ENCODE measurements at places on chromosomes 12 and 14.
A peak's percentile ranks its signal among the peaks of the same experiment; 100 is the strongest.

DNA sequence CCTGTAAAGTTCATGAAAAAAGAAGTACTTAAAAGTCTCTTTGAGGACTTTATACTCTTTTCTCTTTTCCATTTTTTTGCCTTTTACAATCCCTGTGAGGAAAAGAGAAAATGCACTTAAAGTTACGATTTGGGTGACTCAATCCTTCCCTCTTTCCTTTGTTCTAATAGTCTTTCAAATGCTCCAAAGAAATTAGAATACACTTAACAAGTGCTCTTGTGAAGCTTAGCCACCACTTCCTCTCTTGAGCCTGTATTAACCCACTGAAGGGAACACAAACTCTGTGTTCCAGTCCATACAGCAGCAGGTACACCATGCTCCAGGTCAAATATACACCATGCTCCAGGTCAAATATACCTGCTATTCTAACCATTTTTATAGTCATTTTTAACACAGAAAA, 581.1 kb upstream of the MGAT4C start:
- DNase-seq: no peak

DNA sequence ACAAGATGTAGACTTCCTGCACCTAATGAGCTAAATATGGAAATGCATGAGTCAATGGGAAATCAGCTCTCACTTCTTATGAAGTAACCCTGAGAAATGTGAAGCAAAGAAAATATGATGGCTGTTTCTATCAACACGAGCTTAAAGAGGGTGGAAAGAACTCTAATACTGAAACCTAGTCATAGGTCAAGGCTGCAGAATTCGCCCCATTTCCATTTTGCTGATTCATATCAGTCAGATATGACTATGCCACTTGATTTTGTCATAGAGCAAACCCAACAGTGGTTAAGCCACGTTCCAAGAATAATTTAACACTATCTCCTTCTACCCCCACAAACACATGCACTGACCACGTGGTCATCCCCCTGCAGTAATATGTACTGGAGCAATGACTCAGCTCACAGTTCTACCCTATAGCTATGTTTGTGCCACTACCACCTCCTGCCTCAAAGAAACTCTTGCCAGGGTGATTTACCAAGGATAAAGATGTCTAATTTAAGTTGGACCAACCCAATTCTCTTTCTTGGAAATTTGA, 157.5 kb downstream of the TMTC3 start:
- peak; percentile 46 for DNase-seq

- DNase-seq: no peak
These were observed 148.7 kb downstream of the DICER1 start for GRCh38 chr14:95008445-95009217.

GRCh38 chr12:100399095-100399494, 42.2 kb downstream of the SLC17A8 start:
- DNase-seq: no peak

GRCh38 chr12:57629897-57630471, 3.0 kb downstream of the B4GALNT1 start:
- DNase-seq: no peak

DNA sequence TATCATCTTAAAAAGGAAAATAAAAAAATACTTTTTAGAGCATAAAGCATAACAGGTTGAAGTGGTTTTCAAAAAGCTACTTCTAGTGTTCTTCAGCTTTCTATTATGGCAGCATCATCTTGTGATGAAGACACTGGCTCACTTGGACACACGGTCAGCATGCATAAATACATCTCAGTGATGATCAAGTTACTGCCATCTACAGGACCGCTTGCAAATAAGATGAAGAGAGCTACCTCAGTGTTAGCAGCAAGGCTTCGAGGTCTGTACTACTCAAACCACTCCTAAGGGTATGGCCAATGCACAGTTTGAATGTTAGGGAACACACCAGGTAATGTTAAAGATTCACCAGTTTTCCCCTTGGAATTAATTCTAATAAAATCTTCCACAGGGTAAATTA, 58.8 kb downstream of the GALC start:
- DNase-seq: no peak

GRCh38 chr14:95136631-95137030, 20.7 kb downstream of the DICER1 start:
- DNase-seq: no peak

DNA sequence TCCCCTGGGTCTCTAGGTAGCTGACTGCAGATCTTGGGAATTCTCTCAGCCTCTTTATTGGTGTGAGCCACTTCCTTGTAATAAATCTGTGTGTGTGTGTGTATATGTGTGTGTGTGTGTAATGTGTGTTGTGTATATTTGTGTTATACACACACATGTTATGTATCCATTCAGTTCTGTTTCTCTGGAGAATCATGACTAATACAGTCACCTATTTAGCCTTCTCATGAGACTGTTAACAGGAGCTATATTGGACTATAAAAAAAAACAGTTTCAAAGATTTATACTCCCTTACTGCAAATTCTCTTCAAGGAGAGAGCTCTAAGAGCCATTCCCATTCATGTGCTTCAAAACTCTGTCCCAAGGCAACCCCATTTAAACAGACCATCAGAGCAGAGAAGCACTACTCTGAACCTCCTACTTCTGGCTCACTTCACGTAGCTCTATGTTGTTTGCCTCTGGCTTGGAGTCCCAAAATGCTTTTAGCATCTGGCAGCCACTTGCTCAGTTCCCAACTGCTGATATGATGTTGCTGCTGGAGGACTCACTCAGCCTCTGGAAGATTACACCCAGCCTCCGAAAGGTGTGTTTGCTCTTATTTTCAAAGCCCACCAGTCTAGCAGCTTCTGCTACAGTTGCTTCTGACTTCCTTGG, 48.7 kb upstream of the KITLG start:
- no peak for DNase-seq

- no peak for DNase-seq
These were observed 38.3 kb upstream of the LDHB start for GRCh38 chr12:21695986-21696385.

DNA sequence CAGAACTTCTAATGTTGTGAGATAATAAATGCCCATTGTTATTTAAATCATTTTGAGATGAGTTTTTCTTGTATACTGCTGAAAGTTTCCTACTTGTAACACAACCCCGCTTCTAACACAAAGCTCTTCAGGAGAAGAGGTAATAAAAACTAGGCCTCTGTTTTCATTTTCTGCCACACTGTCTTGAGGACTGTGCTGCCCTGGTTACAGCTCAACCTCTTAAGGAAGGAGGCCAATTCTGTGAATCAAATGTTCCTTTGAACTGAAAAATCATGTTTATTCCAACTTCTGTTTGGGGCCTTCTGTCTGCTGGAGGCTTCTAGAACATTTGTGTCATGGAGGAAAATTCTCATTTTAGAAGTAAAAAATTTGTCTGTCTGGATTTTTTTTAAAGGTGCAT, 100.3 kb downstream of the LRIG3 start:
- DNase-seq: no peak

DNA sequence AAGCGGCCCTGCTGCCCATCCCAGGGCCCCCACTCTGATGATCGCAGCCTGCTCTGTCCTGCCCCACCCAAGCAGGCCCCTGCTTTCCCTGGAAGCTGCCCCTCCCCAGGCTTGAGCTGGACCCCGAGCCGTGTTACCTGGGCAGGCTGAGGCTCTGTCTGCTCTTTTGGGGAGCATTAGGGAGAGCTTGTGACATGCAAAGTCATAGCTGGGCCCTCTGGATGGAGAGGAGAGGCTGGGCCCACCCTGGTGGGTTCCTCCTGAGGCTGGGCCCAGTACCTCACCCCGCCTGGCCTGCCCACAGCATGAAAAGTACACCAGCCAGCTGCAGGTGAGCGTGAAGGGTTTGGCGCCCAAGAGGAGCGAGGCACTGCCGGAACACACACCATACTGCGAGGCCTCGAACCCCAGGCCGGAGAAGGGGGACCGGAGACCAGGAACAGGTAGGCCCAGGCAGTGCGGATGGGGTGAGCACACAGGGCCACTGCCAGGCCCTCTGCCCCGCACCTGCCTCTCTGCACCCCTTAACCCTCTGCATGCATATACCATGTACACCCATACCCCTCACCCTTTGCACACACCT, 15.0 kb downstream of the CEP170B start:
- no peak for DNase-seq

DNA sequence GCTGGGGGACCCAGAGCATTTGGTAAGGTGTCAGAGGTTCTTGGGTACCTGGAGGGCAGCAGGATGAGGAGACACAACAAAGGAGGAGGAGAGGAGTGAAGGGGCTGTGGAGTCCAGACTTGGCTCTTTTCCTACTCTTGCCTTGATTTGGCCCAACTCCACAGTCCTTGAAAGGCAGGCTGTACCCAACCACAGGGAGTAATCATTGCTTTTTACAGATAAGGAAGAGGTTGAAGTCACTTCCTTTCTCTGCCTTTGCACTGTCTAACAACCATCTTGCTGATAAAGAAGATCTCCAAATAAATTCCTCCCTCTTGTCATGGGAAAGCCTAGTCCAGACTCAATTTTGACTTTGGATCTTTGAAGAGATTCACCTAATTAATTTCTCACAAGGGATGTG, 226.8 kb upstream of the HMGA2 start:
- no peak for DNase-seq

DNA sequence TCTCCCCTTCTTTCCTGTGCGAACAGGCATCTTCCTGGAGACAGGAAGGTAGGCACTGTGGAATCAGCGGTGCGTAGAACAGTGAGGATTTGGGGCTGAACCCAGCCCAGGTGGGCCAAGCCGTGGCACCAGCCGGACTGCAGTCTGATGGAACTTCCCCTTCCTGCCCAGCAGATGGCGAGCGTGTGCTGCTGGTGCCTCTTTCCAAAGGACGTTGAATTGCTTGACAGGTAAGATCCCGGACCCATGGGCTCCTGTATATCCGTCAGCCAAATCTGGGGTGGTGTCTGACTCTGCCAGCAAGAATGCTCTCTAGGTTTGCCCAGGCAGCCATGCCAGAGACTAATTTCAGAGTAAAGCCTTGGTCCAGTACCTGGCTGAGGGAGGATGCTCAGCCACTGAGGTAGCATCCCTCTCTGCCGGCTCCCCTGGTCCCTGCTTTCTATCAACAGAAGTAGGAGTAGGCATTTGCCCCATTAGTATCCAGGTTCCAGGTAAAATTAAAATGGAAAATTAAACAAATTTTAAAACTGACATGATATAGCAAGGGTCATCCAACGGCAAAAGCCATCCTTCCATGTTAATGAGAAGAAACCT, 21.1 kb upstream of the KCNA5 start:
- peak; percentile 16 for DNase-seq

GRCh38 chr14:64112867-64113678, 181.1 kb downstream of the ESR2 start:
- no peak for DNase-seq

- DNase-seq: no peak
These were observed 44.7 kb upstream of the GNPNAT1 start for GRCh38 chr14:52836063-52836462.

GRCh38 chr14:52307905-52308304, 6.2 kb upstream of the PTGER2 start:
- no peak for DNase-seq

DNA sequence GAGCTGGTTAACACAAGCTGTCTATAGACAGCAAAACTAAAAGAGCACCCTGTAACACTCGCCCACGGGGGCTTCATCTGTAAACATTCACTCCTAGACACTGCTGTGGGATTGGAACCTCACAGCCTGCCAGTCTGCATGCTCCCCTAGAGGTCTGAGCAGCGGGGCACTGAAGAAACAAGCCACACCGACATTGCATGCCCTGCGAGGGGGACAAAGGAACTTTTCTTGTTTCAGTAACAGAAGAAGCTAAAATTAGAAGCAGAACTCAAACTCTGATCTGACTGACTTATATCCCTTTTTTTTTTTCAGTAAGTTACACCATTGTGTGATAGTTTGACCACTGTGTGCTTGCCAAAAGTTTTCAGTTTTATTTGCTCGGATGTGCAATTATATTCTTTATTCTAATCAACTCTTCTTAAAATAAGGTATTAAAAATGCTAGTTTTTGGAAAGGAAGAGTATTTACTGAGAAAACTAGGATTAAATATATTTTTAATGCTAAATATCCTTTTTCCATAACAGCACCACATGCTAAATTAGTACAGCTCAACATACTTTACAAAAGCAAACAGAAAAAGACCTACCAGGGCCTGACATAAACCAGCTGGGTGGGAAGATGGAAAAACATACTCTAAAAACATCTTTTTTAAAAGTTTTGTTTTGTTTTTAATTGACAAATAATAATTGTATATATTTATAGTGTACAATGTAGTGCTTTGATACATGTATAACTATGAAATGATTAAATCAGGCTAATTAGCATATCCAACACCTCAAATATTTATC, 100.2 kb downstream of the EPS8 start:
- DNase-seq: no peak

DNA sequence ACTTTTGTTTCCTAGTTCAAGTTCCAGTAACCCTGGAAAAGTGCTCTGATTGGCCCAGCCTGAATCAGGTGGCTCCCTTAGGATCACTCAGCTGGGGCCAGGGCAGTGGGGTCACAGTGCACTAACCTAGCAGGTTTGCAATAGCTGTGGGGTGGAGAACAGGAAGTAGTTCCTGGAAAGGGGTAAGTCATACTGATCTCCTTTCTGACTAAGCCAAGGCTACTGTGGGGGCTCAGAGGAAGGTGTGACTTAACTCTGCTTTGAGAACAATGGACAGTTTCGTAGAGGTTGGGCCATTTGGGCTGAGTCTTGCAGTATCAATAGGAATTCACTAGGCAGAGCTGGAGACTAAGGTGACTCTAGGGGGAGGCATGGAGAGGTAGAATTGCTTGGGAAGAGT, 89.4 kb downstream of the KIF26A start:
- no peak for DNase-seq

- DNase-seq: no peak
These were observed 94.5 kb downstream of the TMX1 start for GRCh38 chr14:51334566-51334965.

- no peak for DNase-seq
These were observed 155.9 kb downstream of the ESRRB start for GRCh38 chr14:76531821-76532318.

- no peak for DNase-seq
These were observed 20.3 kb downstream of the PDE6H start for GRCh38 chr12:14993117-14993516.

- DNase-seq: no peak
These were observed 69.9 kb downstream of the C12orf56 start for GRCh38 chr12:64320611-64321010.

DNA sequence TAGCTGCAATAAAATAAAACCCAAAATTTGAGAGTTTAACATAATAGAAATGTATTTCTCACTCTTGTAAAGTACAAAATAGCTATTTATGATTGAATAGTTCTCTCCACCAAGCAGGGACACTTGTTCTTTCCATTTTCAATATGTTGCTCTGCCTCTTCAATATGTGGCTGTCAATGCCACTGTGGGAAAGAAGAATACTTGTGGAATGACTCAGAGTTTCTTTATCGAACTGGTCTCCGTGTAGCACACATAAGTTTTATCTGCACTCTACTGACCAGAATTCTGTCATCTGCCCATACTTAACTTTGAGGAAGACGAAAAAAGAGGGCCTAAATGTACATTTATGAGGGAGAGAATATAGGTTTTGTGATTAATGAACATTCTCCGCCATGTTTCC, 256.9 kb downstream of the ATXN7L3B start:
- no peak for DNase-seq

GRCh38 chr12:127214186-127214585, 1052.8 kb upstream of the TMEM132C start:
- DNase-seq: no peak

GRCh38 chr14:85300107-85300506, 229.8 kb upstream of the FLRT2 start:
- no peak for DNase-seq

All from activated naive CD4-positive, alpha-beta T cell treated with Interleukin-2 at 50 U/mL for 16 hours (primary cell).